ENCODE measurements at places on chromosomes 5 and 9.

- DNase-seq: no peak
These were observed 202.1 kb downstream of the PCSK5 start for GRCh38 chr9:76092572-76092971.

DNA sequence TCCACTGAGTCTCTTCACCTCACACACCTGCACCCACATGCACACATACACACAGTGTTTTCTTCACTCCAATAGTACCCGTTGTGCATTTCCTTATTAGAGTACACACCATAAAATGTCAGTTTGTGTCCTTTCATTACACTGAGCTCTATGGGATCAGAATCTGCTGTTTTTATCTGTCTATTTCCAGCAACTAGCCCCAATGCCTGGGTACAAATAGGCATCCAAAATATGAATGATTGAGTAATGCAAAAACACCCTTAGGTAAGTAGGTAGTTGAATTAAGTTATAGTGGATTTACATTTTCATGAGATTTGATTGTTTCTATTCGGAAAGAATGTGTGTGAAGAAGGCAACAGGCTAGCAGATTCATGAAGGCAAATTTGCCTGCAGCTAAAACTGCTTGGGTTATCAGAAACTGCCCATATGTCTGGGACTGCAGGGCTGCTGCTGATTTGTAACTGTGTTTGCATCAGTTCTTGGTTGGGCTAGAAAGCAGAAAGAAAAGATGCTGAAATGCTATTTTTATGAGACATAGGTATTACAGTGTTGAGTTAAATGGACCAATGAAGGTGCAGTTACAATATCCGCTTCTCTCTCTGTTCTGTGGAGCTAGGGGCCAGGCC, 26.9 kb downstream of the PPP3R2 start:
- DNase-seq: no peak

DNA sequence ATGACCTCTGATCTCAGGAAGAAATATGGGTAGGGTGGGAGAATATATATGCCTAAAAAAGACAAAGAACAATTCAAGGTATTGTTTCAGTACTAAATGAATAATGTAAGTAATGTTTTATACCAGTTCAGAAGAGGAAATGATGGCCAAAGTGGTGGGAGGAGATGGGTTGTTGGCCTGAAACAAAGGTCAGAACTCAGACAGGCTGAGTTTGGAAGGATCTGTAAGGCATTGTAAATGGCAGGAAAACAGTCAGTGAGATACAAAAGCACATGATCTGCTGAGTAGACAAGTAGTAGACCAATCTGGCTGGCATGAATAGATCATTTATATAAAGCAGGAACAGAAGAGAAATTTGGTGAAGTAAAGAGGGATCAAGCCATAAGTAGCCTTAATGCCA, 175.8 kb upstream of the PLCXD3 start:
- no peak for DNase-seq

- no peak for DNase-seq
These were observed 494.8 kb downstream of the MAT2B start for GRCh38 chr5:164000241-164000640.

DNA sequence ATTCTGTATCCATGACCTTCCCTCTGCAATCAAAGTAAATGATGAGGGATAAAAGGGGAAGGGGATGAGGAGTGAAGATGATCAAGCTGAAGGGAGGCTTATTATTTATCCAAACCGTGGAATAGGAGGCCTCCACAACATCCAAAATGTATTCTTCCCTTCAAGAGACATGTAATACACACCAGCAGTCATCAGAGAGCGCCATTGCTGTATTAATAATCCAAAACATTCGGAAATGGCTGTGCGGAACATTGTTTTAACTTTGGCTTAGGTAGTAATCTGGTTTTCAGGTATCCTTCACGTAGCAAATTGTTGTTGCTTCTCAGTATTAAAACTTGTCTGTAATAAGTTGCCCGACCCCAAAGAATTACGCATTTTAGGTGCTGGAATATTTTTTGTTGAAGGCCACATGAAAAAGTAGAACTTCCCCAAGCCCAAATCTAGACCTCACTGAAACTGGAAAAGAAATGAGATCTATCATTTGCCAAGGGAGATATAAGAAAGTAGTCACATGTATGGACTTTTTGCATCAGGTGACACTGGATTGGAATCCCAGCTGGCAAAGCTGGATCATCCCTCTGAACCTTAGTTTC, 2.6 kb upstream of the BOD1 start:
- peak; percentile 10 for DNase-seq
